ENCODE measurements at places on chromosomes 16 and 17.

DNA sequence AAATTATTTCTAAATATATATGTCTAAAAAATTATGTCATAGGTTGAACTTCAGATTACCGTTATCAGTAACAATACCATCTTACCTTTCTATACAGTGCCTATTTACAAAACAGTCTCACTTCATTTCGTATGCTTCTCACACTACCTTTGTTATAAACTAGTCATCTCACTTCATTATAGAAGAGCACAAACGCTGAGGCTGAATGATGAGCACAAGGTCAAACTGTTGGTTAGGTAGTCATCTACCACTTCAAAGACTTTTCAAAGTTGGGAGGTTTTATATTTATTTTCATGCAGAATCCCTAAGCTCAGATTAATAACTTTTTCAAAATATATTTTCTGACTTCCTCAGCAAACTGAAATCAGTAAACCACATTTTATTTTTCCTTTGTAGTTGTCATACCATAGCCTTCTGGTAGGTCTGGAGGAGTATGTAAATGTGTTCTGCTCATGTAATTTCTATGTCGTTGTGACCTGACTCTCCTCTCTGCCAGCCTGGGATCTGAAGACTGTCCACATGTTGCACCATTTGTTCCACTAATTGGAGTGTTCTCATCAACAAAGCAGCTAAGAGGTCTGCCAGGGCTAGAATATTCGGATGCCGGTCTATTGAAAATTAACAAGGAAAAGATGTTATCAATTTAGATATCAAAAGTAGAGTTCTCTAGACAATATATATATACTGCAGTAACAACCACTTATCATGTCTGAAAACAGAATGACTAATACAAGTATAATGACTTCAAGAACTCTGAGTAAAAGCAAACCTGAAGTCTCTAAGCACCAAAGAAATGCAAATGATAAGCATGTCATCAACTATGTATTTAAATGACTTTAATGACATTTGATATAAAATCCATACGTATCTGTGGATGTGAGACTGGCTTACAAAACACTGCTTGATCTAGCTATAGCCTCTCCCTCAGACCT is 73.9 kb downstream of the CEP95 start:
- no peak for DNase-seq

DNA sequence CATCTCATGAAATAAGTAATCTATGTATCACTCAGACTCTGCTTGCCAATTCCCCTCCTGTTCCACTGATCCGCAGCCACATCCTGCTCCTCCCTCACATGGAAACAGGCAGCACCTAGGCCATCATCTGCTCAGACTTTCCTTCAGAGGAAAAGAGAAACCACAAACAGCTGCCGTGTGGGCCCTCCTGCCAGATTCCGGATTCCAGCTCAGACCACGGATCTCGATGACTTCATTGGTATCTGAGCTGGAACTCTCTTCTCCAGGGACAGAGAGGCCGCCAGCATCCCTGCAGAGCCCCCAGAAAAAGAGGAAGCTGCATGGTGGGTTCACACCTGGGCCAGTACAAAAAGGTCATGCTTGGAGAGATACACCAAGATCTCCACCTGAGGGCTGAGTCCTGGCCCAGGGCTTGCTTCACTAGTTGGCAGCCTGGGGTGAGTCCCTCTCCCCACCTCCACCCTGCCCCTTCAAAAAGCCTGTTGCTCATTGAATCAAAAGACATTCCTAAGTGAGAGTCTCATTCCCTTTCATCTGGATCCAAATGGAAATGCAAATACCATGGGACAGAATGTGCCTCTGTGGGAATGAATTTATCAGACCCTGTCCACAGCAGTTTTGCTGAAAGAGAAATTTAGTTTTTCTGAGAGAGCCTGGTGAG is 47.2 kb downstream of the HOXB1 start:
- DNase-seq: no peak

GRCh38 chr16:87847467-87847784 is 21.9 kb downstream of the SLC7A5 start:
- DNase-seq: no peak

DNA sequence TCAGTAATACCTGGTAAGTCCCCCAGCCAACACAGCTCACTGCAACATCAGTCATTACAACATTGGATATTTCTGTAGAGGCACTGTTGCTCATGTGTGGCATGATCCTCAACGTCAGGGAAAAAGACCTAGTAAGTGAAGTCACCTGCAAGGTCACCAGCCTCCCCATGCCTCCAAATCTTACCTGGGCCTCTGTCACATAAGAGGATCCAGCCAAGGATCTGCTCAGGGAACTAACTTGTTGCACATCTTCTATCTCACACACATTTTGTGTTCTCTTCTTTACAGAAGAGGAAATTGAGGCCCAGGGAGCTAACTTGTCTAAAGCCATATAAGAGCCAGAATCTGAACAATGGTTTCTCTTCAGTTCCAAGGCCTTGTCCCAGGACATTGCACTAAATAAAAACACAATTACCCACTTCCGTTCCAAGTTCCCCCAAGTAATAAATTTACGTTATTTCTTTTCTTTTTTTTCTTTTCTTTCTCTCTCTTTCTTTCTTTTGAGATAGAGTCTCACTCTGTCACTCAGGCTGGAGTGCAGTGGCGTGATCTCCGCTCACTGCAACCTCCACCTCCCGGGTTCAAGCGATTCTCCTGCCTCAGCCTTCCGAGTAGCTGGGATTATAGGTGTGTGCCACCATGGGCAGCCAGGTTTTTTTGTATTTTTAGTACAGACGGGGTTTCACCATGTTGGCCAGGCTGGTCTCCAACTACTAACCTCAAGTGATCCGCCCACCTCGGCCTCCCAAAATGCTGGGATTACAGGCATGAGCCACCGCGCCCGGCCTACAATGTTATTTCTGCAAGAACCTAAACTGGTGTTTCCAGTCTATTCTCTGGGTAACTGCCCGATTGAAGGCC is 1.3 kb downstream of the SHMT1 start:
- DNase-seq: no peak

- DNase-seq: no peak
These were observed 5.5 kb downstream of the CYBC1 start for GRCh38 chr17:82444941-82445521.

DNA sequence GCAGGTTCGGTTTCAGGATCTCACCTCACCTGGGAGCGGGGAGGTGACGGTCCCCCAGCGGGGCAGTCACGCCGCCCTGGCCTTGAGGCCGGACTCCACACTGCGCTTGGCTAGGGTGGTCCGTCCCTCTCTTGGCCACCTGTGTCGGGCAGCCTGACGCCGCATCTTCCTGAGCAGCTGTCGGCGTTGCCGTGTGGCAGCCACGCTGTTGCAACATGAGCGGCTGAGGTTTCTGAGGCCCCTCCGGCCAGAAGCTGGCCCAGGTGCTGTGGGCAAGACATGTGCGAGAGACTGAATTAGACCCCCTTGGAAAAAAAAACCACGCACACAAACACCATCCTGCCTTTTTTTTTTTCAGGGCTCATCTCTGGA is 49.2 kb downstream of the IRF8 start:
- no peak for DNase-seq

DNA sequence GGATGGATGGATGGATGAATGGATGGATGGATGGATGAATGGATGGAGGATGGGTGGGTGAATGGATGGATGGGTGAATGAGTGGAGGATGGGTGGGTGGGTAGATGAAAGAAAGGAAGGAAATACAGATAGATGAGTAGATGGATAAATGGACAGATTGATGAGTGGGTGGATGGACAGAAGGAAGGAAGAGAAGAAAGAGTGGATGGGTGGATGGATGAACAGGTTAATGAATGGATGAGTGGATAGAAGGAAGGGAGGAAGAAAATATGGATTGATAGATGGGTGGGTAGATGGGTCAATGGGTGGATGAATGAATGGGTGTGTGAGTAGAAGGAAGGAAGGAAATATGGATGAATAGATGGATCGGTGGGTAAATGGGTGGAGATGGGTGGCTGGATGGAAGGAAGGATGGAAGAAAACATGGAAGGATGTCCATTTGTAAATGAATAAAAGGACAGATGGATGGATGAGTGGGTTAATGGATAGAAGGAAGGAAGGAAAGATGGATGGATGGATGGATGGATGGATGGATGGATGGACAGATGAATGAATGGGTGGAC is 97.3 kb upstream of the TNRC6C start:
- DNase-seq: no peak

- DNase-seq: no peak
These were observed 24.8 kb upstream of the MRPS23 start for GRCh38 chr17:57874434-57875289.

DNA sequence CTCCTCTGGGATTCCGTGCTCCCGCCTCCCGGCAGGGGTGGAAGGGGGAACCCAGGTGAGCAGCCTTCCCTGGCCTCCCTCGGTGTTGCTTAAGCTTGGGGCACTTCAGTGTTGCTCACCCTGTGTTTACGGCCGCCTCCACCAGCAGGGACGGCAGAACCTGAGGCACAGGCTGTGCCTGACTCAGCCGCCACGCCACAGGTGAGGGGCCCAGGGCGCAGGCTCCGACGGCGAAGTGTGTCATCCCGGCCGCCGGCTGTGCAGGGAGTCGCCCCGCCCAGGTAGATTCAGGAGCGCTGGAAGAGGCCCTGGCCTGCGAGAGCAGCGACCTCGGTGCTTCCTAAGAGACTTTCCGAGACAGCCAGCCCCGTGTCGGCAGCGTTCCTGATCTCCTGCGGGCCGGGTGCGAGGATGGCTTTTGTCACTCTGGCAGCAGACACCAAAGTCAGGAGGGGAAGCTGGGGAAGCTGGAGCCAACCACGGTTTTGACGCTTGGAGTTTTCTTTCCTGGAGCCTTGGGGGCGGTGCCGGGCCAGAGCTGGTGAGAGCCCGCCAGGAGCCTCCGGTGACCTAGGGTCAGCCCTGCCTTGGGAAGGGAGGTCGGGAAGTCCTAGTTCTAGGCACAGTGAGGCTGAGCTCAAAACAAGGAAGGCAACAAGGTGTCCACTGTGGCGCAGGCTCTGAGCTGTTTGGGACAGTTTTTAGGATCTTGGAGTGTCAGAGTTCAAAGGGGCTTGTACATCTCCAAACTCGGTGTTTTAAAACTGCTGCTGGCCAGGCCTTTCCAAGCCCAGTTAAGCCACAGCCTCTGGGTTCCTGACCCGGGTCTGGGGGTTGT is 2.1 kb downstream of the GSE1 start:
- DNase-seq: no peak

DNA sequence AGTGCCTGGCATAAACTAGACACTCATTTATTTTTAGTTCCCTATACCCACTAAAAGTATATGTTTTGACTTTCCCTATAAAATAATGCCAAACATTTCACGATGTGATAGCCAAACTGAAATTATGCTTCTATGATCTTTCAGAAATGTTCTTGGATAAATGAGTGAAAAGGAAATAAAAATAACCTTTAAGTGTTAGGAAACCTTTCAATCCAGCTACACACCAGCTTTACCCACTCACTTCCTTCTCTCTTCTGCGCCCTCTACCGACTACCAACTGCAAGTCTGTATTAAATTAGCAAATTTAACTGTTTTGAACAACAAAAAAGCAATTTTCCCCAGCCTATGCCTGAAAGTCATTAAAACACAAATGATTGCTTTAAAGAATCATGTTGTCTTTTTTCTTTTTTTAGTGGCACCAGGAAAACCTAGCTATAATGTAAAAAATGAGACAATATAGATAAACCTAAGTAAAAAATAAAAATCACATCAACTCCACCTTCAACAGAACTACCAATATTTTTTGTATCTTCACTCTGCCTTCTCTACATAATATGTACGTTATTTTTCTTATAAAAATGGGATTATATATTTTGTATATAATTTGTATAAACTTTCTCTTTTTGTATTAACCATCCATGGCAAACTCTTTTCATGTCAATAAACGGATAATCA is 13.2 kb upstream of the TMEM100 start:
- no peak for DNase-seq

- DNase-seq: no peak
These were observed 449.5 kb upstream of the PSMD7 start for GRCh38 chr16:73847090-73847489.

GRCh38 chr17:45346216-45347015 is 29.6 kb upstream of the MAP3K14 start:
- no peak for DNase-seq

DNA sequence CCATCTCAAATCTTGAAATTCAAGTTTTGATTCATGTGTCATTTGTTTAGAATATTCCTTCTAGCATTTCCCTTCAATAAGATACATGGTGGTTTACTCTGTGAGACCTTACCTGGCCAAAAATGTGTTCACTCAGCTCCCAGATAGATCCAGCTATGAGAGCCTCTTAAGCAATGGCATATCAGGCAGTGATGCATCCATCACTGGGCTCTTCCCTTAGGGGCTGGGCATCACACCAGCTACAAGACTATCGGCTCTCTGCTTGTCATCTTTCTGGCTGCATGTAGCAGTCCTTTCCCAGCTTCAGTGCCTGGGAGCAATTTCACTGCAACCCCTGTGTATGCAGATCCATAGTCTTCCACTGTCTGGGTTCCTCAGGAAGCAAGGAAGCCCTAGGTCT is 40.6 kb downstream of the GOSR1 start:
- DNase-seq: no peak

- no peak for DNase-seq
These were observed 24.3 kb upstream of the ZNF750 start for GRCh38 chr17:82863941-82864712.

GRCh38 chr16:85449191-85449884 is 163.8 kb upstream of the GSE1 start:
- no peak for DNase-seq

DNA sequence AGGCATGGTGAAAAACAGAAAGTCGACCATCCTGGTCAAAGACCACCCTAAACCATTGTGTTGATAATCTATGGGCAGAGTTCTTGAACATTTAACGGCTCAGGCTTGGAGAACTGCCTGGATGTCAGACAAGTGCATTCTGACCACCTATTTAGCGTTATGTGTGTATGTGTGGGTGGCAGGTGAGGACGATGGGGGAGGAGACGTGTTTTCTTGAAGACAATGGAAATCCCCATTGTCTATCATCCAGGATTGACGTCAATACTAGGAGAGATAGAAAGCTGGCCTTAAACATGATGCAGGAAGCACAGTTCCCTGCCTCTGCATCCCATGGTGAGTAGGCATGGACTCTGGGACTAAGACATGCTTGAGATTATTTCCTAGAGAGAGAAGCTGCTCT is 157.4 kb upstream of the MAF start:
- DNase-seq: no peak

GRCh38 chr17:80970044-80970761 is 21.4 kb upstream of the CHMP6 start:
- DNase-seq: peak; percentile 74

GRCh38 chr17:50149091-50149416 is 1.4 kb downstream of the PPP1R9B start:
- no peak for DNase-seq

GRCh38 chr17:41522301-41523224 is 3.9 kb upstream of the KRT15 start:
- no peak for DNase-seq

GRCh38 chr17:19492141-19492540 is 41.5 kb upstream of the SLC47A1 start:
- DNase-seq: no peak

DNA sequence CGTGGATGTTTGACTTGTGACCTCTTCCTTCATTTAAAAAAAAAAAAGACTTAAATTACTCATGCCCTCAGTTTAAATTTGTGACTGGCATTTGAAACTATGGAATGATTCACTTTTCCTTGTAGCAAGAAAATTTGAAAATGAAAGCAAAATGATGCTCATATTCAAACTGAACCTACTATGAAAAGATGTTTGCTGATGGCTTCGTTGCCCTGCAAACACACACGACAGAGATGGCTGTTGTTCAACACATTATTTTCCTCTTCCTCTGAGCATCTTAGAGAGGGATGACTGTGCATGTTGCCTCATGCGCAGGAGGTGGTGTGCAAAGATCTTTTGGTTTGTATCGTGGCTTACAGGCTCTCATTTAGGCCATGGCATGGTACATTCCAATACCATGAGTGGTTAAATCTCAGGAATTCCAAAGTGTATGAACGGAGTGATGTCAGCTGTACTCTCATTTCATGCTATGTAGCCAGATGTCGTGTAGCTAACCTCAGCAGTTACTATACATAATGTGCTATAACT is 164.5 kb downstream of the PRKCA start:
- DNase-seq: no peak
